Stimulated activated CD4-positive, alpha-beta T cell treated with anti-CD3 and anti-CD28 coated beads, Interleukin-1b, Interleukin-23, amount 100 ng/mL, for 1 hour (primary cell): ENCODE measurements at places on chromosomes 7 and 10.

- no peak for DNase-seq
These were observed 16.6 kb upstream of the AFAP1L2 start for GRCh38 chr10:114420811-114421485.

GRCh38 chr10:11086177-11086840 lies 68.6 kb downstream of the CELF2 start:
- DNase-seq, result no peak

DNA sequence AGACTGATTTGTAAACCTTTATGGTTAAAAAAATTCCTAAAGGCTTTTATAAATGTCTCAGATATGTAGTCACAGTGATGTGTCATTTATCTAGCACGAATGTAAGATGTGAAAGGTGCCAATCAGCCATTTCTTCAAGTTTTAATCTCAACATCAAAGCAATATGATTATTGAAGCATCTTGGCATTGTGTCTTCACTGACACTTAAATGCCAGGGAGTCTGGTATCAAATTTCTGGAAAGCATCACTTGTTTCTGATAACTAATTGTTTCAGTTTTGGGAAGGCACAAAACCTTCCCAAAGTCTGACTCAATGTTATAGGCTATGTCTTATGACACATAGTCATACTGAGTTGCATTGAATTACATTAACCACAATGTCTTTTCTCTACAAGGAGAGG lies 492.0 kb upstream of the CNTNAP2 start:
- no peak for DNase-seq

- DNase-seq, result no peak
These were observed 84.3 kb upstream of the CACNA2D1 start for GRCh38 chr7:82527851-82528250.

DNA sequence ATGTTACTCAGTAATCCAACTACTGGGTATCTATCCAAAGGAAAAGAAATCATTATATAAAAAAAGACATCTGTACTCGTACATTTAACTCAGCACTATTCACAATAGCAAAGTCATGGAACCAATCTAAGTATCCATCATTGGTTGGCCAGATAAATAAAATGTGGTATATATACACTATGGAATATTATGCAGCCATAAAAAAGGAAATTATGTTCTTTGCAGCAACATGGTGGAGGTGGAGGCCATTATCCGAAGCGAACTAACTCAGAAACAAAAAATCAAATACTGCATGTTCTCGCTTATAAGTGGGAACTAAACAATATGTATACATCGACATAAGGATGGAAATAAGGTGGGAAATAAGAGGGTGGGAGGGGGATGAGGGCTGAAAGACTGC lies 56.2 kb upstream of the ANTXRL start:
- DNase-seq, result no peak

- no peak for DNase-seq
These were observed 147.7 kb upstream of the NPVF start for GRCh38 chr7:25375805-25376600.

DNA sequence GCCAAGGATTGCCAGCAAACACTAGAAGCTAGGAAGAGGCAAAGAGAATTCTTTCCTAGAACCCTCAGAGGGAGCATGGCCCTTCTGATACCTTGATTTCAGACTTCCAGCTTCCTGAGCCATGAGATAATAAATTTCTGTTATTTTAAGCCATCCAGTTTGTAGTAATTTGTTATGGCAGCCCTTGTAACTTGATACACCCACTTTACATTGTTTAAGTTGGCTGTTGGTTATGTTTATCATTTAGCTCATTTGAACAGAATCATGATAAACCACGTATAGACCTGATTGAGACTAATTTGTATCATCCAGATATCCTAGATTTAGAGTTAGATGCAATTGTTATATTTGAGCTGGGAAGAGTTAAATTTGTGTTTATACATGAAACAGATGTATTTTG lies 9.4 kb upstream of the TES start:
- DNase-seq, result no peak

DNA sequence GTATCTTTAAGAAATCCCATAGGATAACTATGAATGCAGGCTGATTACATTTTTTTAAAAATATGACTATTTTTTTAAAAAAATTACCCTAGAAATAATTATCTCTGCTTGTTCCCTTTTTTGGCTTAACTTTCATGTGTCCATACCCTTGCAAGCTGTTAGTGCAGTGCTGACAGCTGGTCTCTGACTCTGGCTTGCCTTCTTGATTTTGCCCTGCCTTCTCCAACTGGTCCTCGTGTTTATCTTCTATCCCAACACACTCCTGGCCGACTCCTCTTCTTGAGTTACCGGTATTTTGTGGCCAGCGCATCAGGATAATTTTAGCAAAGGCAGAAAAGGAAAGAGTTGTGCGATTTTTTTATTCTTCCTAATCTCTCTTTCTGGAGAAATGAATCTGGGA lies 111.7 kb upstream of the STARD3NL start:
- DNase-seq, result no peak

DNA sequence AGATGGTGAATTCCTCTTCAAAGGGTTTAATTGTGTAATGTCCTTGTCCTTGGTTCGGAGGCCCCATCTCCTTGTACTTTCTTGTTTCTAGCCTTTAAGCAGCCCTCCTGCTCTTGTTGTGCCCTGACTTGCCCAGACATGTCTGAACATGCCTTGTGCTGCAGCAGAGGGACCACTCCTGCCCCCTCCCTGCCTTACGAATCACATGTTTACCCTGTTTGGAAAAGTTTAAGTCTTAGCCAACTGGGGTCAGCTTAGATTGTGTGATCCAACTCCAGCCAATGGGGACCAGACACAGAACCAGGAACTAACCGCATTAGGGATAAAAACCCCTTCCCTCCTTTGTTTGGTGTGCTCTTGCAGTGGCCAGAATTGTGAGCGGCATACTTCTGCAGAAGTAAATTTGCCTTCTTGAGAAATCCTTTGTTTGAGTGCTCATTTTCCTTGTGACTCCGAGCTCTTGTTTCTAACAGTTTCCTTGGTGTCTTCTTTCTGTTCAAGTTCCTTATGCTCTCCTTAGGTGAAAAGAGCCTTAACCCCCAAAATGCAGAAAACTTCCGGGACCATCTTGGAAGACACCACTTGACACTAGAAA lies 29.4 kb downstream of the CLRN3 start:
- no peak for DNase-seq

GRCh38 chr10:34574353-34574934 lies 240.7 kb downstream of the PARD3 start:
- DNase-seq, result no peak

DNA sequence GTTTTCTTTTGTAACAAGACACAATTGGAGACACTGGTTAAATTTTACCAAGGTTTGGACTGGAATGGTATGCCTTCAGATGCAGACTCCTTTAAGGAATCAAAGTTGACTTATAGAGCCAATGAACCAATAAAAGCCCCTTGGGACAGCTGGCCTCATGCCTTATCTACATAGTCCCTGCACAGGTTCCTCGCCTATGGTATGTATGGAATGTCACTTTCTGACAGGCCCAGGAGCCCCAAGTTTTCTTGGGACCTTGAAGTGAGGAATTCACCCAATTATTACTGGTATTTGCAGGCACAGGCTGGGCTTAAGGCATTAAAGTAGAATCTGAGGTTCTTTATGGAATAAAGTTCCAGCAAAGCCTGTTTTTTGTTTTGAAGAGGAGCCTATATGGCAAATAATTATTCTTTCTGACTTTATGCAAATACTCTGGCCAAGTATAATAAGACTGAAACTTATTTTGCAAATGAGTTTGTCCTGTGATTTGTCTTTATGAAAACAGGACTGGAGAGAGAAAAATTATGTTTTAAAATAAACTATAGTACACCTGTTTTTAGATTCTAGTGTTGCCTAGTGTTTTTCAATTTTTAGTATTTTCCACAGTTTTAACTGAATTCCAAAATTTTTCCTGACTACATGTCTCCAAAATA lies 24.1 kb upstream of the DNMBP start:
- DNase-seq, result no peak

- DNase-seq, result no peak
These were observed 107.1 kb downstream of the DLG5 start for GRCh38 chr10:77819210-77820112.

DNA sequence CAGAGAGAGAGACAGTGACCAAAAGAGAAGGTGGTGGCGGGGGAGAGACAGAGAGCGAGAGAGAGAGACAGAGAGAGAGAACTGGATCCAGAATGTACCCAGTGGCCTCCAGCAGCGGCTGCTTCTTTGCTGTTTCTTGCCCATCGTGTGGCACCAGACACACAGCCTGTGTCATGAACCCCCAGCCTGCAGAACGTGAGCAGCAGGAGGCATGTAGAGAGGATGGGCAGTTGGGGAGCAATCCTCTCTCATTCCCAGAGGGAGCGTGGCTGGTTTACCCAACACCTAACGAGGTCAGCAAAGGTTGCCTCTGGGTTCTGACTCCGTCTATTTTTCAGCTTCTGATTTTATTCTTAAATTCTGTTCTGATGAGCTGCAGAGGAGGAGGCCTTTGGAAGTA lies 168.1 kb downstream of the ADARB2 start:
- DNase-seq, result no peak

GRCh38 chr7:76359978-76360638 lies 1.3 kb upstream of the YWHAG start:
- DNase-seq, result no peak

GRCh38 chr10:69123306-69123746 lies 652 bp upstream of the VPS26A start:
- DNase-seq, result no peak

DNA sequence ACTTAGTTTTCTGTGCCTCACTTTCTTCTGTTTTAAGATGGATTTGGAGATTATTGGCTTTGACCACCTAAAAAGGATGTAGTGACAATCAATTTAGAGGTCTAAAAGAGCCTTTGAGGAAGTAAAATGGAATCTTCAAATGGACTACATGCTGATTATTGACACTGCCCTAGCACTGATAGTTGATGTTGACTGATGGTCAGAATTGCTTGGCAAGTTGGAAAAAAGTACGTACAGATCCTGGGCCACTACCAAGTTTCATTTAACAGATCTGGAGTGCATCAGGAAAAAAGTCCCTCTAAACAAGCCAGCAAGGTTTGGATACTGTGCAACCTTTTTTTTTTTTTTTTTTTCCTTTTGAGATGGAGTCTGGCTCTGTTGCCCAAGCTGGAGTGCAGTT lies 81.1 kb downstream of the TCF7L2 start:
- no peak for DNase-seq

GRCh38 chr10:70258216-70258615 lies 25.0 kb upstream of the PPA1 start:
- no peak for DNase-seq

- DNase-seq, result no peak
These were observed 105.1 kb downstream of the INPP5A start for GRCh38 chr10:132642732-132643008.

GRCh38 chr7:137975221-137975620 lies 26.7 kb downstream of the CREB3L2 start:
- DNase-seq, result no peak

DNA sequence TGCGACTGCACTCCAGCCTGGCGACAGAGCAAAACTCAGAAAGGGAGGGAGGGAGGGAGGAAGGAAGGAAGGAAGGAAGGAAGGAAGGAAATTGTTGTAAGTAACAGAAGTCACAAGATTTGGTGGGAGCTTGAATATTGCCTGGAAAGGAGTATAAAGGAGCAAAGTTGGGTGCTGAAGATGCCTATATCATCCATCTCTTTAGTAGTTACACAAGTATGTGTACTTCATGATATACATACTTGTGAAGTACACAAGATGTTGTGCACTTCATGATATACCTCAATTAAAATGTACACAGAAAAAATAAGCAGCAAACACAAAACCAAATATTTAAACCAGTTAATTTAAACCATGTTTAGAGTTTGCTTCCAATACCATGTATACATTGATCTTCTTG lies 1223.8 kb downstream of the SORCS3 start:
- DNase-seq, result no peak

DNA sequence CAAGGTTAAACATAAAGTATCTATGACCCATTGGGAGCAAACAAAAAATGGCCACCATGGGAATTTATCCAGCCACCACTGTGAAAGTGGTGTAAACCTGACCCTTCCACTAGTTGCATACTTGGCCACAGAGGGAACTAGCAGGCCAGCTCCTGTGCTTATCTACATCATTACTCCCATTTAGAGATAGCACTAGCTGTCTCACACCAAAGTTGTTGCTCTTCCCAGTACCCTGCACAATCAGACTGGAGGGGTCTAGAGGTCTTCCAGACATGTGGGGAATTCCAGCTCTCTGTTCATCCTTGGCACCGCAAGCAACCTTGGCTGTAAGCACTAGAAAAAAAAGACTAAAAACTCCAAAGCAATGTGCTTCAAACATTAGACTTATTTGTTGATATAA lies 113.9 kb downstream of the IPMK start:
- no peak for DNase-seq

GRCh38 chr7:1050956-1051690 lies 6.8 kb downstream of the GPR146 start:
- DNase-seq, result no peak

- no peak for DNase-seq
These were observed 82.0 kb downstream of the HIP1 start for GRCh38 chr7:75656740-75657139.

- DNase-seq, result no peak
These were observed 2.4 kb downstream of the PILRB start for GRCh38 chr7:100360135-100360854.

- no peak for DNase-seq
These were observed 297.6 kb downstream of the MTERF1 start for GRCh38 chr7:91582799-91583477.

DNA sequence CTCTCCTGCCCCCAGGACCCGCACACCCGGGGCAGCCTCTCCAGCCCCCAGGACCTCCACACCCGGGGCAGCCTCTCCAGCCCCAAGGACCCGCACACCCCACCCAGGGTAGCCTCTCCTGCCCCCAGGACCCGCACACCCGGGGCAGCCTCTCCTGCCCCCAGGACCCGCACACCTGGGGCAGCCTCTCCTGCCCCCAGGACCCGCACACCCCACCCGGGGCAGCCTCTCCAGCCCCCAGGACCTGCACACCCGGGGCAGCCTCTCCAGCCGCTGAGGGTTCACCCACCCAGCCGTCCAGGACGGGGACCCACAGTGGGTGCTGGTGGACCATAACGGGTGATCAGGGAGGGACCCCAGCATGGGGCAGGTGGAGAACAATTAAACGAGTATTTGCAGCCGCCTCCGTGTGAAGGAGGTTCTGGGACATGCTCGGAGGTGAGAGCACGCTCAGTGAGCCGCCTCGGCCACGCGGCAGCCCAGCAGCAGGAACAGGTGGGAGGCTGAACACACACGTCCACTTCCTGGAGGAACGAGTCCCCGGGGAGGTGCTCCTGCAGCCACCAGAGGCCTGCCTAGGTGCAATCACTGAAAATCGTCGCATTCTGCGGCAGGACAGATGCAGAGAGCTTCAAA lies 107.9 kb downstream of the PDGFA start:
- no peak for DNase-seq

DNA sequence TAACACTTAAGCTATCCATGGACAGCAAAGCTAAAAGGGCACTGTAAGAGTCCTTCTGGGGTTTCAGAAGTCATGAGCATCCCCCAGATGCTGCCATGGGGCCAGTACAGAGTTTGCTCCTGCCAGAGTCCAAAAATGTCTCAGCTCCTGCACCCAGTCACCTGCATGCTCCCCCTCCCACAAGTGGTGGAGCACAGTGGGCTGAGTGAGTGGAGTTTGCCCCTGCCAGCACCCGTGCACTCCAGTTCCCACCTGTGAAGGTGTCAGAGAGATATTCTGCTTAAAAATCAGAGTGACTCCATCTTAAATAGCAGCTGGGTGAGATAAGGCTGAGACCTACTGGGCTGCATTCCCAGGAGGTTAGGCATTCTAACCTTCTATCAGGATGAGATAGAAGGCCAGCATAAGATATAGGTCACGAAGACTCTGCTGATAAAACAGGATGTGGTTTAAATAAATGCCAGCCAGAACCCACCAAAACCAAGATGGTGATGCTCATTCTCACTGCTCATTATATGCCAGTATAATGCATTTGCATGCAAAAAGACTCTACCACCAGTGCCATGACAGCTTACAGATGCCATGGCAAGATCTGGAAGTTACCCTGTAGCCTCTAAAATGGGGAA lies 140.1 kb upstream of the ZNF92 start:
- no peak for DNase-seq
